ENCODE measurements at places on chromosomes 3 and 15. TPM values are rescaled to one million over a fixed set of nuclear protein-coding genes. Genes with fewer than 3 reads are reported as not detected.

CAND2 gene
- 4.1 TPM for total RNA-seq

C2CD4A gene
- not detected for total RNA-seq

SPINK8 gene
- total RNA-seq = not detected

GRCh38 chr3:31105438-31106077 lies 211.1 kb upstream of the GADL1 start:
- H3K27ac ChIP-seq = no peak overlapping the region
- no peak for DNase-seq
- H3K27me3 ChIP-seq = no peaks in the 10 kb centered on the region
- H3K36me3 ChIP-seq = no peaks in the 10 kb centered on the region
- peaks cover 6% of the 10 kb centered on the region for H3K4me1 ChIP-seq

GRCh38 chr15:60651101-60651500 lies 172.2 kb upstream of the ICE2 start:
- no peaks in the 10 kb centered on the region for H3K36me3 ChIP-seq
- peak overlapping the region; percentile 29 for H3K4me3 ChIP-seq
- H3K4me1 ChIP-seq = peaks cover 35% of the 10 kb centered on the region
- DNase-seq = no peak
- no peaks in the 10 kb centered on the region for H3K27me3 ChIP-seq

DNA sequence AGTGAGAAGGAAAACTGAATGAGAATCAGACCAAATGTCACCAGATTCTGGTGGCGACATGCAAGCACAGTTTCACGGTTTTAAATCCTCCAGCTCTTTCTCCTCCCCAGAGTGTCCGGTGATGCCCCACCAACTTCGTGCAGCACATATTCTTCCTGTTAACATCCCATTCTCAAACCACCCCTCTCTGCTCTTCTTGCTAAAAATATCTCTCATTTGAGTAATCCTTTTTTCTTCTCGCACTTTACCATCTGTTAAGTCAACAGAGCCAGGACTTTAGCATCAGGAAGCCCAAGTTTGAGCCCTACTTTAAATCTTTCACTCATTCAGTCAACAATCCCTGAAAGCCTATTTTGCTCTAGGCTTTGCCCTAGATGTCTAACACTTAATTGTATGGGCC lies 68.2 kb upstream of the VGLL4 start:
- no peak overlapping the region for H3K27ac ChIP-seq
- H3K4me1 ChIP-seq = peaks cover 3% of the 10 kb centered on the region
- peaks cover 14% of the 10 kb centered on the region for H3K36me3 ChIP-seq
- DNase-seq = no peak
- H3K4me3 ChIP-seq = no peak overlapping the region
- H3K27me3 ChIP-seq = no peaks in the 10 kb centered on the region

DNA sequence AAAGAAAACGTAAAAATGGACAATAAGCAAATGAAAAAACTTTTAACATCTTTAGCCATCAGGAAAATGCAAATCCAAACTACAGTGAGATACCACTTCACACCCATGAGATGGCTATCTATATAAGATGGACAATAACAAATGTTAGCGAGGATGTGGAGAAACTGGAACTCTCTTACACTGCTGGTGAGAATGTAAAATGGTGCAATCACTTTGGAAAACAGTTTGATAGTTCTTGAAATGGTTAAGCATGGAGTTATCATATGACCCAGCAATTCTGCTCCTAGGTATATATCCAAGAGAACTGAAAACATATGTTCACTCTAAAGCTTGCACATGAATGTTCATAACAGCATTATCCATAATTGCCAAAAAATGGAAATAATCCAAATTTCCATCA lies 21.3 kb upstream of the TEX9 start:
- H3K27me3 ChIP-seq = peaks cover 5% of the 10 kb centered on the region
- no peak overlapping the region for H3K27ac ChIP-seq
- no peaks in the 10 kb centered on the region for H3K36me3 ChIP-seq
- H3K4me1 ChIP-seq = no peaks in the 10 kb centered on the region
- no peak for DNase-seq

CSPG4 gene
- total RNA-seq = not detected

GRCh38 chr3:184481984-184482671 lies 79.5 kb upstream of the EPHB3 start:
- no peaks in the 10 kb centered on the region for H3K4me1 ChIP-seq
- DNase-seq = no peak
- no peak overlapping the region for H3K27ac ChIP-seq
- peaks cover 15% of the 10 kb centered on the region for H3K27me3 ChIP-seq

- no peak overlapping the region for H3K4me3 ChIP-seq
- H3K36me3 ChIP-seq = no peaks in the 10 kb centered on the region
- no peak overlapping the region for H3K27ac ChIP-seq
Measured at GRCh38 chr15:68644996-68645395, 66.2 kb downstream of the CORO2B start.

GRCh38 chr3:39505866-39506742 lies 38.6 kb downstream of the MOBP start:
- no peak overlapping the region for H3K27ac ChIP-seq
- H3K4me1 ChIP-seq = peaks cover 1% of the 10 kb centered on the region
- H3K36me3 ChIP-seq = no peaks in the 10 kb centered on the region

CRABP1 gene
- not detected for total RNA-seq

EHHADH gene
- total RNA-seq = 5.4 TPM

DNA sequence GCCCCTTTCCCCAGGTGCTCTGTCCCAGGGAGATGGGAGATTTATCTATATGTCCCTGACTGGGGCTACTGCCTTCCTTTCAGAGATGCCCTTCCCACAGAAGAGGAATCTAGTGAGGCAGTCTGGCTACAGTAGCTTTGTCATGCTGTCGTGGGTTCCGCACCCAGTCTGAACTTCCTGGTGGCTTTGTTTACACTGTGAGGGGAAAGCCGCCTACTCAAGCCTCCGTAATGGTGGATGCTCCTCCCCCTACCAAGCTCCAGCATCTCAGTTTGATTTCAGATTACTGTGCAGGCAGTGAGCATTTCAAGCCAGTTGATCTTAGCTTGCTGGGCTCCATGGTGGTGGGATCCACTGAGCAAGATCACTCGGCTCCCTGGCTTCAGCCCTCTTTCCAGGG lies 35.4 kb upstream of the SLC7A14 start:
- no peak overlapping the region for H3K27ac ChIP-seq
- no peak for DNase-seq
- H3K36me3 ChIP-seq = no peaks in the 10 kb centered on the region
- no peak overlapping the region for H3K4me3 ChIP-seq
- no peaks in the 10 kb centered on the region for H3K4me1 ChIP-seq
